CD4-positive, alpha-beta T cell treated with Interleukin-4 for 4 hours (primary cell): ENCODE measurements at places on chromosomes 7 and 10.
A peak's percentile ranks its signal among the peaks of the same experiment; 100 is the strongest.

DNA sequence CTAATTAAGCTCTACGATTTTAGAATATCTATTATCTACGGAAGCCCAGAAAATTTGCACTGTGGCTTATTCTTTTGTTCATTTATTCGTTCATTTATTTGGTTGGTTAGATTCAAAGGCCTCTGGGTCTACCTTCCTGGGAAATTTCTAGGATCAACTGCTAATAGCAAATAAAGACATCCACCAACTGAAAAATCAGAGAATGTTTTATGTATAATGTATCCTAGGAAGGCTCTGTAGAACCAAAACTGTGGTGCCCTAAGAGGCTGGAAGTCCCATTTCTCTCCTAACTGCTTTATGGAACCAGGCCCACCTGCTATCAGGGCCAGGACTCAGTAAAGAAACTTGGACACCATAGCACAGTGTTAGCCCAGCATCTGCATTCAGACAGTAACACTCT, 923.4 kb upstream of the AUTS2 start:
- no peak for DNase-seq

DNA sequence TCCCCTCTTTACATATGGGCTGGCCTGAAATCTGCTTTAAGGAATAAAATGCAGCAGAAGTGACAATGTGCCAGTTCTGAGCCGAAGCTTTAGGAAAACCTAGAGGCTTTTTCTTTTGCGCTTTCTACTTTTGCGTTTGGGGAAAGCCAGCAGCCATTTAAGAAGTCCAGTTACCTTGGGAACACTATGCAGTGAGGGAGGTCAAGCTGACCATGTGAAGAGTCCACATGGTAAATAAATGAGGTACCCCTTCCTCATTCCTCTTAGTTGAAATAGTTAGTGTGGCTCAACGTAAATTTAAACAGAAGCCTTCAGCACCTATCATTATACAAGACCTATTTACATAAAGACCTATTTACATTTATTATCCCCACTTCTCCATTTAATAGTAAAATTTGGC, 78.5 kb downstream of the TFPI2 start:
- DNase-seq: no peak

DNA sequence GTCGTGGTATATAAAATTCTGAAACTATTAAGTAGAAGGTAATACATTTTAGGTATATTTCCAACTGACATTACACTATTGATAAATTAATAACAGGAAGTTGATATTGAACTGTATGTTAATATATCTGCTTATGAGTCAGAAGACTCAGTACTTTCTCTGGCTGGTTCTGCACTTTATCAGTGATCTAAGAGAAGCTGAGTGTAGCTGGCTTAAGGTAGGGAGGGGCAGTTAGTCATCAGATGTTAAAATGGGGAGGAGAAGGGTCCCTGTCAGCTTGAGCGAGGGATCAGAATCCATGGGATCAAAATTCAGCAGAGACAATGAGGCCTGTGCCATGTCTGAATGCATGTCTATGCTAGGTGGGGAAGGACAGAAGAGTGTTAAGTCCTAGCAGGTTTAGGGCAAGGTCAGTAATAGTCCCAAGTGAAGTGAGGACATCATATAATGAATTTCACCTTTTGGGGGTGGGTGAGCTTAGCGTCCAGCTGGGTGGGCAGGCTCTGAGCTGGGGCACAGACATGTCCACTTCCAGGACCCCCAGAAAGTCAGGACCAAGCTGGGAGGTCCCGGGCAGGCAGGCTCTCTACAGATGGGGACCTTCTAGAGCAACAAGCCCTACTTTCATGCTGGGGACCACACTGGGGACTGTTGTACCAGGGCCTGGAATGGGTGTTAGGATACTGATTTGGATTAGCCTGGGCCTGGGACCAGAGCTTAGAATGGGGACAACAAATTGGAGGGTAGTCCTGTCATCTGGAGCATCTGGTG, 82.9 kb downstream of the WDFY4 start:
- DNase-seq: no peak

GRCh38 chr7:2663960-2664359, 24.0 kb upstream of the AMZ1 start:
- DNase-seq: no peak

GRCh38 chr7:95330961-95331337, 6.6 kb upstream of the PON1 start:
- DNase-seq: no peak

- DNase-seq: no peak
Measured at GRCh38 chr10:78563314-78563713, 505.5 kb upstream of the ZMIZ1 start.

GRCh38 chr10:96513305-96513697, 425 bp downstream of the TLL2 start:
- DNase-seq: peak; percentile 30

GRCh38 chr7:102318482-102318971, 31.9 kb downstream of the SH2B2 start:
- no peak for DNase-seq

DNA sequence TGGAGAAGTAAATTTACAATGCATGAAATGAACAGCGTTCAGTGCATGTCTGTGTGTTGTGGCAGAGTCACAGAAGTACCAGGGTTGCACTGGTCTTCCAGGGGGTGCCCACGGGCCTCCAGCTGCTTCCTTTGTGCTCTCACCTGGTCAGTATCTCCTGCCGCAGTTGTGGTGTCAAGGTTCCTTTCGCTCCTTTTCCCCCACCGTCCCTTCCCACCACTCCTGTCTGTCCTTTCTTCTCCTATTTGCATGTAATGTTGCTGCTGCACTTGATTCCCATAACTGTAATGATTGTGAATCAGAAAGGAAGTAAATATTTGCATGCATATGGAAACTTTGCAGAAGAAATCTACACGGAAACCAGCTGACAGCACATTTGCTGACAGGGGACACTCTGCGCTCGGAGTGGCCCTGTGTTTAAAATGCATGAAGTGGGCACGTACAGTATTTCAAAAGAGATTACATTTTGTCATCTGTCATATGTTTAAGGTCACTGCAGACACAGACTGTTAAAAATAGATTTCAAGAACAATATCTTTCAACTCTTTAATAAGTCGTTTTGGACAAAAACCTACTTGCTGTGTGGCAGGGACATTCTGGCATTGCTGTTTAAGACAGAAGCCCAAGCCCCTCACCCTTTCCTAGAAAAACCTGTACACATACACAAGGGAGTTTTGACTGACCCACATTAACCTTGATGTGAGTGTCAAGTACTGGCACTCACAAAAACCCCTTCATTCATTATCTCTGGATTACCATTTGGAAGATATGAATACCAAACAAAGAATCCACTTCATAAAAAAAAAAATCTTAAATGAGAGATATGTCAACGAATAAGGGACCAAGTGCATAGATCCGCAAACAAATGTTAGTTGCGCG, 336.7 kb upstream of the KLF6 start:
- DNase-seq: peak; percentile 29

- DNase-seq: no peak
Measured at GRCh38 chr10:8073691-8074416, 19.4 kb downstream of the GATA3 start.

DNA sequence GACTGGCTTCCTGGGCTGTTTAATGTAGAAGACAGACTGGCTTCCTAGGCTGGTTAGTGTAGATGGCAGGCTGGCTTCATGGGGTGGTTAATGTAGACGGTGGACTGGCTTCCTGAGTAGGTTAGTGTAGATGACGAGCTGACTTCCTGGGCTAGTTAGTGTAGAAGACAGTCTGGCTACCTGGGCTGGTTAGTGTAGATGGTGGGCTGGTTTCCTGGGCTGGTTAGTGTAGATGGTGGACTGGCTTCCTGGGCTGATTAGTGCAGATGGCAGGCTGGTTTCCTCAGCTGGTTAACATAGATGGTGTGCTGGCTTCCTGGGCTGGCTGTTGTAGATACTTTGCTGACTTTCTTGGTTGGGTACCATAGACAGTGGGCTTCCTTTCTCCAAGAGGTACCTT, 122.9 kb upstream of the PPP2R2D start:
- DNase-seq: no peak

DNA sequence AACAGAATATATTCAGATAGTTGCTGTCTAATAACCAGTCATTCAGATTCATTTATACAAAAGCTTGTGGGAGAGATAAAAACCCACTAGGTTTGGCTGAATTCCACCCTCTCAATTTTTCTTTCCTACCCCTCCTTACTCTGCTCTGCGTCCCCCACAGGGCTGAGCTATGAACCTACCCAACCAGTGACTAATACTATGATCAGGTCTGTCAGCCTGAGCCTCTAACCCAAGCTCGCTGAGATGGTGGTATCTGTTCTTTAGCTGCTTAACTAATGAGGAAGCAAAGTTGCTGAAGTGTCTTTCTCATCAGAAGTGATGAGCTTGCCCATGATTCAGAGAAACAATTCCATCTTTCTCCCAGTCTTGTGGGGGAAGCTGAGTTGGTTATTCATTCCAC, 248.7 kb upstream of the GPR26 start:
- DNase-seq: no peak

DNA sequence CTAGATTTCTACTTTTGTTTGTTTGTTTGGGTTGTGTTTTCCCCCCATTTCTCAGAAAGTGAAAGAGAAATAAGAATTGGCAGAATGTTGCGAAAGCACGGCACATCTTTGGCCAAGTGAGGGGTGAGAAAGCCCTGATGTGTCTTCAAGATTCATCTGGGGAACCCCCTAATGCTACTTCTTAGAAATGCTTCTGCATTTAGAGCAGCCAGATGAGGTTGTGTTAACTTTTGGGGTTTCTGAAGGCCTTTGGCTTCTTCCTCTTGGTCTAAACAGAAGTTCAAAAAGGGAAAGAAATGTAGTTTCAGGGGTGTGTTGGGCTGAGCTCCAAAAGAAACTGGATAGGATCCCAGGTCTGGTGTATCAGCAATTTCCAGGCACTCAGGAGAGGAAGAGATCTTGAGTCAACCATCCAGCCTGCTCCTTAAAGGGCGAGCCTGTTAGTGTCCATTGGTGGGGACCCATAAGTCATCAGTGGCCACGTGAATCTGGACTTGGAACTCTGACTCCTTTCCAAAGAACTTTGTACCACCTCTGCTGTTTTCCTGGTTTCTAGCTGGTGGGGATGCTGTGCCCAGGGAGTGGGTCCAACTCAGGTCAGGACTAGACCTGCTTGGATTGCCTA, 6.5 kb downstream of the DUSP5 start:
- DNase-seq: peak; percentile 88

DNA sequence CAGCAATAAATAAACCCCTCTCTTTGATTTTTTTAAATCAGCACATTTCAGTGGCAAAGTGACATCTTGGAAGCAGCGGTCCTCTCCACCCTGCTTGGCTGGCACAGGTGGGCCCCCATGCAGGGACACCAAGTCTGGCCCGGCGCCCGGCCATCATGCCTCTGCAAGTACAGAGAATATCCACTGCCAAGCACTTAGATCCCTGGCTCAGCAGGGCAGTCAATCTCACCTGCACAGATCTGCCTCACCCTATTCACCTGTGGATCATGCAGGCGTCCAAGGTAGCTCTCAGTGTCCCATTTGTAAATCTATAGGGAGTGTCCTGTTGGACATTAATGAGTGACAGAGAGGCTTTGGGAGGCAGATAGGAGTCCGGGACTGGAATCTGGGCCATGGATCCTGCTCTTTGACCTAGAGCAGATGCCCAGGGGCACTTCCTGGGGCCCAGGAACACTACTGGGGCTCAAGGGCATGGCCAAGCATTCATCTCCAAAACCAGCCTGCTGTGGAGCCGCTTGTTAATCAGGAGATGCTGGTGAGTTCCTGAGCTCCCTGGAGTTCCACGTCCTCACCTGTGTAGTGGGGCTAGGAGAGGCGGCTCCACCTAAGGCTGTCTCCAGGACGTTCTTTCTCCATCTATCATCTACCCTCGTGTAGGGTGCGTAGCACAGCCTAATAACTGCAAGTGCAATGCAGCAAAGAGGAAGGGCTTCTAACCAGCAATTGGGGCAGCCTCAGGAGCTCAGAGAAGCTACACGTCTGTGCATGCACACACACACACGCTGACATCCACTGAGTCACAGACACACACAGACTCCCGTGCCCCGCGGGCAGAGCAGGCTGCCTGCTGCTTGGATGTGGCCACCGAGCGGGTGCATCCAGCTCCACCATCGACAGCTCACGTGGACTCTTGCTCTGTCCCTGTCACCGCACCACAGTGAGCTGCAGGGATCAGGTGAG, 123.6 kb downstream of the OAT start:
- DNase-seq: no peak

DNA sequence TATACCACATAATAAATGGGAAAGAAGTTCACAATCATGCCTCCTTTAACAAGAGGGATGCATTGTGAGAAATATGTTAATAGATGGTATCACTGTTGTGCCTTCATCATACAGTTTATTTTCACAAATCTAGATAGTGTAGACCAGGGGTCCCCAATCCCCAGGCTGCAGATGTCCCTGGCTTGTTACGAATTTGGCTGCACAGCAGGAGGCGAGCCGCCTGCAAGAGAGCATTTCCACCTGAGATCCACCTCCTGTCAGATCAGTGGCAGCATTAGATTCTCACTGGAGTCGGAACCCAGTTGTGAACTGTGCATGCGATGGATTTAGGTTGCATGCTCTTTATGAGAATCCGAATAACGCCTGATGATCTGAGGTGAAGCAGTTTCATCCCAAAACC, 361.9 kb upstream of the ZWINT start:
- DNase-seq: no peak

- DNase-seq: no peak
Measured at GRCh38 chr7:149334219-149334618, 72.2 kb downstream of the ZNF783 start.

- no peak for DNase-seq
Measured at GRCh38 chr10:117345143-117345542, 30.1 kb downstream of the PDZD8 start.

- no peak for DNase-seq
Measured at GRCh38 chr10:78755877-78756455, 312.8 kb upstream of the ZMIZ1 start.

DNA sequence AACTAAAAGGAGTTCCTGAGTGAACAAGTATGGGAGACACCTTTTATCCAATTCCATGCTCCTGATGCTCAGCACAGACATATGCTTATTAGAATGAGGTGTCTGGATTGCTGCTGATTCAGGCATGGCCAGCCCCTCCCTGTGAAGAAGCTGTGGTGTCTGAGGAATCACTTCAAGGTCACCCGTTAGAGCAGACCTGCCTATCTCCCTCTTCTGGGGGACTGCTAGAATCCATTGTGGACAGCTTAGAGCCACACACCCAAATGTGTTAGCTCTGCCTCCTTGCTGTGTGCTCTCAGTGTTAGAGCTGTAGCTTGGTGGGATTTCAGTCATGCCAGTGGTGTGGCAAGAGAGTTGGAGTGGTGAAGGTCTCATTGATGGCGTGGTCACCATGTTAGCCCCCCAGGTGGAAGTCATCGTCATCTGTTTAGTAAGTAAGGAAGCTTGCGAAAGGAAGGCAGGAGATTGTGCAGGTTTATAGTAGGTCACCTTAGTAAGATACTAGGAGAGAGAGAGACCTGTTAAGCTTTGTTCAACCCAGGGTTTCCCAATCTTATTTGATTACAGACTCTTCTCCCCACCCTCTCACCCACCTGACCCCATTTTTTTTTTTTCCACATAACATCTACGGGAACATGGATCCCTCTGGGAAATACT, 12.8 kb downstream of the PRXL2A start:
- DNase-seq: no peak

- DNase-seq: peak; percentile 57
Measured at GRCh38 chr10:61903221-61903927, 1.9 kb downstream of the ARID5B start.

DNA sequence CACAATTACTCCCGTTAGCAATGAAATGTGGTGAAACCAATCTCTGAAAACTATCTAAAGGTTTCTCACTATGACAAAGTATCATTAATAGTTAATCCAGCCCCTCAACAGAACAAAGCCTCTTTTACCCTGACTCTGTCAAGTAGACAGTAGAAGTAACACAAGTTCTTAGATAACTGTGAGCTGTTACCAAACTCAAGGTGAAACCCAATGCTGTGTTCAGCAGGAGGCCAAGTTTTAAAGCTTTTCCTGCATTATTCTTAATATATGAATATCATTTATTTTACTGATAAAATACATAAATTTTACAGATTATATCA, 109.1 kb downstream of the SRPK2 start:
- DNase-seq: no peak
